ENCODE measurements at places on chromosomes 7 and 10.
A peak's percentile ranks its signal among the peaks of the same experiment; 100 is the strongest.

DNA sequence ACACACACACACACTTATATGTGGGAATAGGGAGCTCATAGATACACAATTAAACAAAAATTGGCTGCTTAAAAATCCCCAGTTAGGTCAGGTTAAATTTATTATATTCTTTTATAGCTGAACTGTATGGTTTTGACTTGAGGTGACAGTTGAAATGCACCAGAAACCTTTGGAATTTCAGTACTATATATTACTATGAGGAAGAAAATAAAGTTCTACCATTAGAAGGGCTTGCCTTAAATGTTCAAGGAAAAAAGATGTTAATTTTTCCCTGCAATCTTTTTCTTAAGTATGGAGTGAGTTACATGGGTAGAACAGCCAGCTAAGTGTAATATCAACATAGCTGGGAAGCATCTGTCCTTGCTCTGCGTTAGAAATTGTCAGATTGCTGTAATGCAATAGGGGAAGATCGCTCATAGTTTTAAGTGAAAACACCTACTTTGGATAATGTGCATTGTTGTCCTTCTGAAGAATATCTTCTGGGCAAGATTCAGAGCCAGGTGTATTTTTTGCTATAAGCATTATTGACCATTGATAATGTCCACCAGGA is 415.8 kb upstream of the MKI67 start:
- no peak for DNase-seq

GRCh38 chr10:94383530-94383929 is 18.8 kb upstream of the TBC1D12 start:
- DNase-seq, result no peak

DNA sequence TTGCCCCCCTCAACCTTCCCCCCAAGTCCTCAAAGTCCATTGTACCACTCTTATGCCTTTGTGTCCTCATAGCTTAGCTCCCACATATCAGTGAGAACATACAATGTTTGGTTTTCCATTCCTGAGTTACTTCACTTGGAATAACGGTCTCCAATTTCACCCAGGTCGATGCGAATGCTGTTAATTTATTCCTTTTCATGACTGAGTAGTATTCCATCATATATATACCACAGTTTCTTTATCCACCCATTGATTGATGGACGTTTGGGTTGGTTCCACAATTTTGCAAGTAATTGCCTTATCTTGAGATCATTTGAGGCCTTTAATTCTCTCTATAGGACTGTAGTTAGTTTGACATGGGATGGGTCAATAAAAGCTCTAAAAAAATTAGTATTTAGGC is 124.7 kb downstream of the ARL4A start:
- no peak for DNase-seq

DNA sequence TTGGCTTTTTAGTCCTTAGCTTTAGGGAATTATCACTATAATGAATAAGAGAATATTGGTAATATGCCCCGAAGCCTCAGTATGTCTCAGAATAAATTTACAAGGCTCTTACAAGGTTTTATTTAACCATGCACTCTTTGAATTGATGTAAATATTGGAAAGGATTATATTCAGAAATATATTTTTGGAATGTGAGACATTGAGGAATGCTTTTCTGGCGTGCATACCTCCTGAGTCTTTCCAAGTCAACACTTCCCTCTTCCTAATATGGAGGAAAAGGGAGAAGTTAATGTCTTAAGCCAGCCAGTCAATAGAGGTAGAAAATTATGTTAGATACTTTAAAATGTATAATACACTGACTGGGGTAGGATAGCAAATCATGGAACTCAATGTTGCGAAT is 1.2 kb upstream of the OR2F1 start:
- DNase-seq, result no peak

GRCh38 chr10:97708976-97709946 is 4.3 kb upstream of the MARVELD1 start:
- peak; percentile 68 for DNase-seq

DNA sequence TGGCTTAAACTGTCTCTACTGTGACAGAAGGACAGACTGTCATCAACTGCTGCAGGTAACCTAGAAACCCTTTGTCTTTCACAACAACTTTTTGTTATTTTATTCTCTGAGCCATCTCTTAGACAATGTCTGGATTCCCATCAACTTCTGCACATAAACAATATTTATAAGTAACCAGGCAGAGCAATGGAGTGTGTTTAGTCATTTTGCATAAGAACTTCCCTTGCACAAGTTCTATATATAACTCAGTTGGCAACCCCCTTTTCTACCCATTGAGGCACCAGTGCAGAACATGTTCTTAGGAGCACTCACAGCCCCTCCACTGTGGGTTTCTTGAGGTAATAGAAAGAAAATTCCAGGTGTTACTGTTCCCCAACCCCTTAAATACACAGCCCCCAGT is 65.0 kb upstream of the IL6 start:
- no peak for DNase-seq

GRCh38 chr10:117201826-117202225 is 4.5 kb downstream of the KCNK18 start:
- DNase-seq, result no peak

DNA sequence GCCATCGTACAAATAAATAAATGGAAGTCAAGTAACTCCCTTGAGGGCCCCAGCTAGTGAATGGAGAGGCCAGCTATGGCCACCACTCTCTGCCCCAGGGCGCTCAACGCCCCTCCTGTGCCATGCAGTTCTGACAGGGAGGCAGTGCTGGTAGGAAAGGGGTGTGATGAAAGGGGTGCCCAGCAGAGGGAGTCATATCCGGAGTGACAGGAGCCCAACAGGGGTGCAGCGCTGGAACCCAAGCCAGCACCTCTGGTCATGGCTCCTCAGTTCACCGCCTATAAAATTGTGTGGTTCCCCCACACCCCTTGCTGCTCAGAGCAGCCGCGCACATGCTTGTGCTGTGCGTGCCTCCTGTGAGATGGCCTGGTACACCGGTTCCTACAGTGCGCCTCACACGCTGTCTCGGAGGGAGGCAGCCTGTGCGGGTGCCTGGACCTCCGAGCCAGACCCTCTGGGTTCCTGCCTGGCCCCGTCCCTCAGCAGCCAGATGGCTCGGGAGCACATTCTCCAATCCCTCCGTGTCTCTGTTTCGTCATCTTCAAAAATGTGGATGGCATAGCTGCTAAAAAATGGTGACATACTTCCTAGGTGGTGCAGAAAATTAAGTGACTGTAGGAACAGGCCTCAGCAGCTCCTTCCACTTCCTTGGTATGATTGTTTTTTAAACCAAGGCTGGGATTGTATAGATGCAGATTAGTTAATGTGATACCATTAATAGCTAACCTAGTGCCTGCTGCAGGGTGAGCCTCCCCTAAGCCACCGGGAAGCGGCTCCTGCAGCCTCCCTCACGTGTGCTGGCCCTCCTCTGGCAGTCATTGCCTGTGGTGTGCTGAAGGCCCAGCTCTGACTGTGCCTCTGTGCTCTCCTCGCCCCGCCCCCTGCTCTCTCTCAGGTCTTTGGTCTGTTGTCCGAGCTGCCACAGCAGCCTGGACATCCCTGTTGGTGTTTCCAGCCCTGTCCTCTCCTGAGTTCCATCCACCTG is 125.8 kb downstream of the EGFR start:
- no peak for DNase-seq

DNA sequence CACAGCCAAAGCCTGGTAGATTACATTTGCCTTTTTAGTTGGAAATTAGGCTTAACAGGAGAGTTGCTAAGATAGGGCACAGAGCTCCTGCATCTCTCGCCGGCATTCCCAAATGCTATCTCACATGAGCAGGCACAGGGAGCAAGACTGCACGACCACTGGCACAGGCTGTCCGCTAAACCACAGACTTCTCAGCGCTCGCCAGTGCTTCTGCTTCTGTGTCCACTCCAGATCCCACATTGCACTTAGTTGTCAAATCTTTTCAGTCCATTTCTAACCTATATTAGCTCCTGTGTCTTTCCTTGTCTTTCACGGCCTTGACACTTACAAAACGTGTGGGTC is 138.9 kb downstream of the EGFR start:
- no peak for DNase-seq

DNA sequence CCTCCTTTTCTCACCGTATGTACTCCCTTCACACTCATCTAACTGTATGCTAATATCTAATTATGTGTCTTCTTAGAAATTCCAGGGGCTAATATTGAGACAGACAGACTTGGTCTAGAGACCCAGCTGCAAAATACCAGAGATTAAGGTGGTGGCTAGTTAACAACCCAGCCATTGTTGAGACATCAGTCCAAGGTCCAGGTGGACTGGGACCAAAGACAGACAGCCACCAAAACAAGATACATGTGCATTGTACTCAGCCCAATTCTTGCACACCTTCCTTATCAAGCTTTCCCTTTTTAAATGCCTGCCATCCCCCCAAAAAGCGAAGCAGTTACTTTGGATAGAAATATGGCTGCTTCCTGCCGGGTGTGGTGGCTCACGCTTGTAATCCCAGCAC is 43.3 kb upstream of the LRRN3 start:
- no peak for DNase-seq

DNA sequence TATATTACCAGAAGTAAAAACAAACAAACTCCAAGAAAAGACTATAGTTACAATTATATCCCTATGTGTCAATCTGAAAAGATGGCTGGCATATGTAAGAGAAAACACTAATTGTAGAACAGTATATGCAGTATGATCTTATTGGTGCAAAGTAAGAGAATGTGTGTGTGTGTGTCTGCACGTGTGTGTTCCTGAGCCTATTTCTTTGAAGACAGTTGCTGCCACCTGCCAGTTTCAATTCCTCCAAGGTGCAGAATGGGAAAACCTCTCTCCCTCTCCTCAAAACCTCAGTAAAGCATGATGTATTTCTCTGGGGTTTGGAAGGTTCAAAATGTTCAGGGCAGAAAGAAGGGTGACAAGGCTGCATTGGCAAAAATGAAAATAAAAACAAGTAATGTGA is 8.8 kb upstream of the SFTPA1 start:
- DNase-seq, result no peak

- peak; percentile 28 for DNase-seq
These were observed 155.5 kb upstream of the LYZL2 start for GRCh38 chr10:30784897-30785605.

DNA sequence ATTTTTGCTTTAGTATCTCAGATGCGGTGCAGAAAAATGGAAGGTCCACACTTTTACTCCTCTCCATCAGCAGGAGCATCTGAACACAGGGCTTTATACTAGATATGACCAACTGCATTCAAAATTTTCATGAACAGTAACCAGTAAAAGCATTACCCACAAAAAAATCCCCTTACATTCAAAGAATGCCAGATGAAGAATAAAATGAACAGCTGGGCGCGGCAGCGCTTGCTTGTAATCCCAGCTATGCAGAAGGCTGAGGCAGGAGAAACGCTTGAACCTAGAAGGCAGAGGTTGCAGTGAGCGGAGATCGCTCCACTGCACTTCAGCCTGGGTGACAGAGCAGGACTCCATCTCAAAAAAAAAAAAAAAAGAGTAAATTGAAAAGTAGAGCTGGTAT is 3.1 kb downstream of the SAR1A start:
- no peak for DNase-seq
